ENCODE measurements at places on chromosomes 7 and 10.

- DNase-seq = no peak
These were observed 9.4 kb downstream of the FRG2B start for GRCh38 chr10:133617196-133617595.

GRCh38 chr7:129864042-129864441 is 88.7 kb downstream of the UBE2H start:
- no peak for DNase-seq

GRCh38 chr10:22701132-22701826 is 13.1 kb downstream of the PIP4K2A start:
- no peak for DNase-seq

DNA sequence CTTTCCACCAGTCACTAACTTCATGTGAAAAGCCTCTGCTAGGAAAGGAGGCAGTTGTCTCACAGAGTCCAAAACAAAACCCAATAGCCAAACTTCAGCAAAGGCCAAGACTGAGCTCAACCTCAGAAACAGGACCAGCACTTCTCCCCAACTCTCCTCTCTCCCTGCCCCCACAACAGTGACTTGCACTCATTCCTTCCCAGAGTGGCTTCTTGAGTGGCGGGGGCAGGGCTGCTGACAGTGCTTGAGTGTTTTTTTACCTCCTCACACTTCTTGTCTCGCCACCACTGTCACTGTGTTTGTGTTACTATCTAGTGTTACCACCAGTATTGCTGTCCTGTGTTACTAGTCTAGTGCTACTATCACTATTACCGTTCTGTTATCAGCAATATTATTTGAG is 206.8 kb downstream of the KLF6 start:
- DNase-seq = no peak

- DNase-seq = no peak
These were observed 104.9 kb downstream of the PPP1R17 start for GRCh38 chr7:31791881-31792280.

GRCh38 chr7:52249741-52250140 is 785.7 kb upstream of the POM121L12 start:
- DNase-seq = no peak

GRCh38 chr7:45970454-45970853 is 49.4 kb upstream of the IGFBP3 start:
- no peak for DNase-seq

- DNase-seq = peak; percentile 23
These were observed 93.2 kb downstream of the ADK start for GRCh38 chr10:74244097-74244685.

- peak; percentile 47 for DNase-seq
These were observed 124.0 kb upstream of the SAMD8 start for GRCh38 chr10:74987339-74988053.

- no peak for DNase-seq
These were observed 21.0 kb downstream of the ASB13 start for GRCh38 chr10:5645375-5645774.

GRCh38 chr10:114573330-114574045 is 84.6 kb downstream of the ABLIM1 start:
- DNase-seq = no peak

DNA sequence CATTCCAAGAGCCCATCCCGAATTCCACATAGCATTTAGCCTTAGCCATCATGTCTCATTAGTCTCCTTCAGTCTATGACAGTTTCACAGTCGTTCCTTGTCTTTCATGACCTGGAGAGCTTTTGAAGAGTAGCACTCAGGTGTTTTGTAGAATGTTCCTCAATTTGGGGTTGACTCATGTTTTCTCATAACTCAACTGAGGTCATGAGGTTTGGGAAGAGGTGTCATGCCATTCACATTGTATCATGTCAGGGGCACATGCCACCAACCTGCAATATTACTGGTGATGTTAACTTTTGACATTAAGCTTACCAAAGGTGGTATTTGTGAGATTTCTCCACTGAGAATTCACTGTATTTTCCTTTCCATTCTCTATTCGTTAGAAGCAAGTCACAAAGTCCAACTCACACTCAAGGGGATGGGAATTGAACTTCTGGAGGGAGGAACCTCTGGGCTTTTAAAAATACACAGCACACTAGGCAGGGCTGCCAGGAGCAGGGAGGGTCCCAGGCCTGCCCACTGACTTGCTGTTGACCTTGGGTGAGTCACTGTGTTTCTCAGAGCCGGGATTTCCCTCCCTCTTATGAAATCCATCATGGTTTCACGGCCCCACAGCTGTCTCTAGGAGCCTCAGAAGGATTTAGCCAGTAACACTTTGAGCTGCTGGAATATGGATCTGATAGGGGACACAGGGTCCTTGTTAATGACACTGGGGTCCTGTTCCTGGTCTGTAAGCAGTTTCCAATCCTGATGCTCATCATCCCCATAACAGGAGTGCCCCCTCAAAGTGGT is 74.4 kb upstream of the TCF7L2 start:
- peak; percentile 65 for DNase-seq

- DNase-seq = no peak
These were observed 255.7 kb upstream of the LRRN3 start for GRCh38 chr7:110835218-110835617.

- no peak for DNase-seq
These were observed 484.5 kb upstream of the ZMIZ1 start for GRCh38 chr10:78584266-78584665.

- DNase-seq = no peak
These were observed 165.7 kb downstream of the LRMDA start for GRCh38 chr10:75596930-75597620.

GRCh38 chr7:102439963-102440795 is 6.8 kb downstream of the ORAI2 start:
- DNase-seq = peak; percentile 36

DNA sequence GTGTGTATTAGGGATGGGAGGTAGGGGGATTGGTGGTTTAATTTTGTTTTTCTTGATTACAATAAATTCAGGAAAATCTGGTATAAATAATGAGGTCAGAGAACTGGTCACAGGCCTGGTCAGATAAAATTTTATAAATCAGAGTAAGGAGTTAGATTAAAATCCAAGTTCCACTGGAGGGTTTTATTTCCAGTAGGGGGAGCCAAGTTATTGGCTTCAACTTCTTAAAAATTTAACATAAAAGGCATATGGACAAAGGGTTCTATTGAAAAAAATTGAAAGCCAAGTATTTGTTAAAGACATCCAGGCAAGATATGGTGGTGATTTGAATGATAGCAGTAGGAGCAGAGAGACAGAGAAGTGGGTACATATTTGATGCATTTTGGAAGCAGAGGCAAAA is 763.3 kb downstream of the SORCS1 start:
- DNase-seq = no peak

GRCh38 chr10:16798571-16798970 is 18.7 kb downstream of the RSU1 start:
- no peak for DNase-seq

GRCh38 chr7:148540041-148540738 is 50.4 kb upstream of the C7orf33 start:
- peak; percentile 91 for DNase-seq

DNA sequence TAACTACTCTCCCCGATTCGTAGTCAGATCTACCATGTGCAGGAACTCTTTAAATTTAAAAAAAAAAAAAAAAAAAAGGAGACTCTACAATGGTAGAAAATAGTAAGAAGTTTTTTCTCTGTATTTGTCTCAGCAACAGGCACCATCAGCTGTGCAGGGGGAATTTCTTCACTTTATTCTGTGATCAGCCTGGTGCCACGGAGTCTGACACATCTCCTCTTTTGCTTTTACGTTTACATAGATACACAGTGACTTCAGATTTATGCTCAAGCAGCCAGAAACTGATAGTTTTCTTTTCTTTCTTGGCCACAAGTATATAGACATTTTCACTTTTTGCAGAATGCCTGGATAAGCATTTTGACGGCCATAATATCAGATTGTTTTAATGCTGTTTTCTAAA is 190.6 kb upstream of the AKR1E2 start:
- no peak for DNase-seq

DNA sequence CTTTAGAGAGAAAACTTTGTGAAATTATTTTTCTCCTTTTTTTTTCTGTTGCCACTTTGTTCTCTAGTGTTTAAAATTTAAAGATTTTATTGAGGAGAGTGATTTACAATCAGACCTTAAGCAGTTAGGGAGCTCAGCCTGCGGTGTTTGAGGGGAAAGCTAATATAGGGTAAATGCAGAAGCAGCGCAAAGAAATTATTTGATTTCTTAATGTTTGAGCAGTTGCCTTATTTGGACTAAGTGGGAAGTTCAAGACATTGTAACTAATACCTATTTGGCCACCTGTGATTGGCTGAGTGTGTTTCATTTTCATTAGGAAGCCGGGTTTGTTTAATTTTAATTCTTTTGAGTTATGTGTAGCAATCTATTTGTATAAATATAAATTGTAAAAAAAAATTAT is 25.3 kb downstream of the WAC start:
- no peak for DNase-seq

- no peak for DNase-seq
These were observed 11.8 kb downstream of the FAS start for GRCh38 chr10:89002226-89002978.

Data from stromal cell of bone marrow (primary cell).